ENCODE measurements at places on chromosomes 12 and 14.
A peak's percentile ranks its signal among the peaks of the same experiment; 100 is the strongest.

- no peak for DNase-seq
Observed at GRCh38 chr12:121392325-121392716, 7.6 kb upstream of the RNF34 start.

DNA sequence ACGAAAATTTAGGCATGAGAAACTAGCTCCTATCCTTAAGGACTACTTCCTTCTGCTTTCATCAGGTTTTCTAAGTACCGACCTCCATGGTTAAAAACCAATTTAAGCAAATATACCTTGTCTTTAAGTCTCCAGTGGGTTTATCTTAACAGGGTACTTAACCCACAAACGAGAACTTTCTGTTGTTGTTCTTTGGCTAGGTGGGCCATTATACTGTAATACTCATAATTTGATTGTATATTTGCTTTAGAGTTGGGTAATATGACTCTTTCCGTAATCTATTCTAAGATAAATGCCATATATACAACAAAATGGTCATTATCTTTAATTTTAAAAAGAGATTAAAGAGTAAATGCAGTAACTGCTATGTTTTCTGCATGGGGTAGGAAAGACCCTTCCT lies 21.6 kb downstream of the RASSF8 start:
- DNase-seq: no peak

DNA sequence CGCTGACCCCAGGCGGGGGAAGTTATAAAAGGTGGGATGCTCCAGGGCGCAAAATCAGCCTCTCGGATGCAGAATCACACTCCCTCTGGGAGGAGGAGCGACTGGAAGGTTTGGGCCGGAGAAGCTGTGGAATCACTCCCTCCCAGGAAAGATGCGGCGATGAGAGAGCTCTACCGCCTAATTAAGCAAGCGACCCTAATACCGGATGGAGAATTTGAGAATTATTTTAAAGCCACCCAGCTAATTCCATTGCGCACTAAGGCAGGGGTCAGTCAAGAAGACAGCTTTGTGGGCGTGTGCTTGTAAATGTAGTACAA lies 1.9 kb downstream of the COL2A1 start:
- no peak for DNase-seq

DNA sequence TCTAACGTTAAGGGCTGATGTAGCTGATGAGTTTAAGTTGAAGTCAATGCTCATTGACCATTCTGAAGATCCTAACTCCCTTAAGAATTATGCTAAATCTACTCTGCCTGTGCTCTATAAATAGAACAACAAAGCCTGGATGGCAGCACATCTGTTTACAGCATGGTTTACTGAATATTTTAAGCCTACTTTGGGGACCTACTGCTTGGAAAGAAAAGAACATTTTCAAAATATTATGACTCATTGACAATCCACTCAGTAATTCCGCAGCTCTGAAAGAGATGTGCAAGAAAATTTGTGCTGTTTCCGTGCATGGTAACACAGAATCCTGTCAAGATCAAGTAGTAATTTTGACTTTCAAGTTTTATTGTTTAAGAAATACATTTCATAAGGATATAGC lies 35.0 kb upstream of the NAV3 start:
- DNase-seq: no peak

- no peak for DNase-seq
Observed at GRCh38 chr14:36665887-36666415, 4.3 kb downstream of the PAX9 start.

- DNase-seq: no peak
Observed at GRCh38 chr12:125038976-125039625, 26.1 kb upstream of the AACS start.

DNA sequence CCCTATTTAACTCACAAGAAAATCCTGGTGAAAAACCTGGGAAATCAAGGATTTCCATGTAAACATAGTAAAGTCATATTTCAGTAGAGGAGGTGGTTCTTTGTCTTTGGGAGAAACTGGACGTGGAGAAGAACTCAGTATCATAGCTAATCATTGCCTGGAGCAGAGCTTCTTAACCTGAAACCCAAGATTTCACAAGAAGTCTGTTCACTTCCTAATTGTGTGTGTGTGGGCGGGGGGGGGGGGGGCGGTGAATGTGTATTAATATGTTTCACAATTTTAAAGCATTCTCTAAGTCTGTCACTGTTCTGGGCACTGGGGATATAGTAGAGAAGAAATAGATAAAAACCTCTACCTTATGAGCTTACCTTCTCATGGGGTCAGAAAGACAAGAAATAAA lies 96.7 kb upstream of the PPP4R3A start:
- no peak for DNase-seq

GRCh38 chr12:131929581-131930456 lies 743 bp downstream of the PUS1 start:
- DNase-seq: no peak

GRCh38 chr14:97977651-97978261 lies 1180.6 kb downstream of the VRK1 start:
- DNase-seq: peak; percentile 55

DNA sequence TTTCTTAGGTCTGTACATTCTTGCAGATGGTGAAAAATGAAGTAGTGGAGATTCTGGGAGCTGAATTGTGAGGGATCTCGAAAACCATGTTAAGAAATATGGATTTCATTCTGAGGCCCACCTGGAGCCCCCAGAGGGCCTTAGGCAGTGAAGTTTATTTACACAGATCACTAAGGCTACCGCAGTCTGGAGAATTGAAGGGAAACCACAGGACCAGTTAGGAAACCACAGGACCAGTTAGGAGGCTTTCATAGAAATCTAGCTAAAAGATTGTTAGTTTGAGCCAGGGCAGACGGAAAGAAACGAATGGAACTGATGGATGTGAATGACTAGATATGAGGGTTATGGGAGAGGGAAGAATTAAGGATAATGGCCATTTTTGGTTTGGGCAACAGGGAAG lies 7.2 kb downstream of the CBLN3 start:
- no peak for DNase-seq

DNA sequence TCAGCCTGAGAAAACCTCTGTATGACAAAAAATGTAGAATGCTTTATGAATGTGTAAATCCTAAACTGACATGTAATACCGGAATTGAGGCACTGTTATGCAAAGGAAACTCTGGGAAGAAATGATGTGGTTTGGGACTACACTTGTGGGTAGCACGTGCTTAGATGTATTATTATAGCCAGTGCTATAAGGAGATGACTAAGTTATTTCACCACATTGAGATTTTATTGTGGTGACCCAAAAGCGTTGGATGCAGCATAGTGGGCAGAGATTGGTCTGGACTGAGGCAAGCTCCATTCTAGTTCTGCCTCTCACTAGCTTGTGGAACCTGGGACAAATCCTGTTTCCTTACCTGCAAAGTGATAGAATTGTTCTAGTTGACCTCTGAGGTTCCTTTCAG lies 172.2 kb downstream of the SNAPC1 start:
- DNase-seq: no peak

DNA sequence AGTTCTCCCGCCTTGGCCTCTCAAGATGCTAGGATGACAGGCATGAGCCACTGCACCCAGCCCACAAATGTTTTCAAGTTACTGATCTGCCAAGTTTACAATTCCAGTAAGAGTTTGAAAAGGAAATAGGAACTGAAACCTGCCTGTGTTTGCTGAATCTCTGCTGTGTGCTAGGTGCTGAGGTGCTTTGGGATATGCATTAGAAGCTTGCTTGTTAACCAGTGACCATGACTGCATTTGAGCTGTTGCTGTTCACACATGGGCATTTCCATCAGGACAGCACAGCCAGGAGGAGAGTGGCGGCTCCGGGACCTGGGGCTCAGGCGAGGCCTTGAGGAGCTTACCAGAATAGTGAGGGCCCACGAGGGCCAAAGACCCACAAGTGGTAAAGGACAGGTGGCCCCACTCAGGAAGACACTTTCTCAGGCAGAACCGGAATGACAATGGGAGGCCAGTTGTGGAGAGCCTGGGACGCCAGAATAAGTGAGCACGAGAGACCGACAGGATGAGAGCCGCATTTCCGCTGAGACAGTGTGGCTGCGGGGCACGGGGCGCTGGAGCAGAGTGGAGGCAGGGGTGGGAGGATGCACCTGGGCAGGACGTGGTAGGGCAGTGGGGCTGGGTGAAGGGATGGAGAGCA lies 54.5 kb upstream of the MMP17 start:
- no peak for DNase-seq

GRCh38 chr14:20707622-20708021 lies 19.1 kb downstream of the ANG start:
- no peak for DNase-seq

- no peak for DNase-seq
Observed at GRCh38 chr12:124381456-124382296, 86.8 kb downstream of the RFLNA start.

DNA sequence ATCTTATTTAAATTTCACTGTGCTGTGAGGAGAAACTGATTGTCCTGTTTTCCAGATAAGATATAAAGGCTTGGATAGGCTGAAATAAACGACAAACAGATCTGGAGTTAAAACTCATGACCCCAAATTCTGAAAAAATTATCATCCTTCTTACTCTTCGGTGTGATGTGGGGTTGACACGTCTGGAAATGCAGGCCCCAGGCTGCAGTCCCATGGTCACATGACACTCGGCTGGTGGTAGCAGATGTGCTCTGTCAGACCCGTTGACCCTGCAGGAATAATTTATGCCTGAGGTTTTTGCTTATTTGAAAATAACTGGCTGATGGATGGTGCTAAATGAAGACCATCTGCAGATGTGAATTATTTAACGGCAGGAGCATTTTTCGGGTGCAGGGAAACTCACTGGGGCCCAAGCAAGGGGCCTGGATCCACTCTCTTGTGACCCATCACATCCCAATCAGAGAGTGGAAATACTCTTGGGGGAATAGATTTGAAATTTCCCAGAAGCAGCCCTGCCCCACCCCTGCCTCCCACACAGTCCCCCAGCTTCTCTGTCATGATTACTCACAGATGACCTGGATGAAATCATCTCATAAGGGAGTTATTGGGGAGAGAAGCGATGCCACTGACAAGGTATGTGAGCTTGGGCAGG lies 47.7 kb upstream of the CMKLR1 start:
- no peak for DNase-seq

- no peak for DNase-seq
Observed at GRCh38 chr12:56720731-56721151, 4.4 kb downstream of the NACA start.

- no peak for DNase-seq
Observed at GRCh38 chr14:51394384-51394783, 154.3 kb downstream of the TMX1 start.

DNA sequence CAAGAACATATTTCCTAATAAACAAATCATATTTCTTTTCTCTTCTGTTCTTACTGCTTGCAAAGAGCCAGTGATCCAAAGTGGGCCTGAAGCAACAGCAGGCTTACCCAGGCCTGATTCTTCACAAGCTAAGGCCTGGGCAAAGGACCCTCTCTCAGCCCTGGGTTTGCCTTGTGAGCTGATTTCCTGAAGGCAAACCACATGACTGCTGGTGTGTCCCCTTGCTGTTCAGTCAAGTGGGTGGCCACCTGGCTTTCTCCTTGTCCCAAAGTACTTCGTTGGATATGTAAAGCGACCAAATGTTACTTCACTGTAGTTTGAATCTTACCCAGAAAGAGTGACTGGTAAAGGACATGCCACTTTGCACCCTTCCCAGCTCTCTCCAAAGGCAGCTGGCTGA lies 392.9 kb downstream of the ZFP36L1 start:
- no peak for DNase-seq

- no peak for DNase-seq
Observed at GRCh38 chr14:68331426-68331825, 461.4 kb downstream of the ZFP36L1 start.

GRCh38 chr14:45185100-45185814 lies 49.5 kb downstream of the FANCM start:
- no peak for DNase-seq

DNA sequence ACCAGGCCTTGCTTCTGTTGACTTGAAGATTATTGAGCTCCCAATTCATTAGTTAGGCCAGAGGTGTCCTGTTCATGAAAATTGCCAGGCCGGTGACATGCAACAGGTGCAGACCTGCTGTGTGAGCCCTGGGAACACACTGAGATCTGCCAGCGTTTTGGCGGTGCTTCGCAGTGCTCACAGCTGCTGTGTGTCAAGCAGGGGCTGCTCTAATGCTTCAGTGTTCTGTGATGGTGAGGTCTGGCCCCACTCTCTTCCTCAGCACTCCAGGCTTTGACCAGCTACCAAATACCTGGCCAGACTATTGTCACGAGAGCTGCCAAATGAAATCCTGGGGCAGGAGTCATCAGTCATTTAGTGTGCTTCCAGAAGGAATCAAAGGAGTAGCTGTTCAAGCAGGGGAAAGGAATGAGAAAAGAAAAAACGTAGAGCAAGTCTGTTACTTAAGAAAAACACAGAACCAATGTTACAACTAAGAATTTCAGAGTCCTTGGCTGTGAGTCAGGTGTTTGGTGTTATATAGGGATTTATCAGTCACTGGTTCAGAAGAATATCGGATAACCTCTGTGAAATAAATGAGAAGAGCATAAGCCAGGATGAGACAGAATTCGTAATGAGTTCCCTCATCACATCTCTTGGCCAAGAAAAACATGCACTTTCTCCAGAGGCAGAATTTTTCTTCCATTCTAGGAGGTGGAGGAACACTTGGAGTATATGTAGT lies 150.8 kb downstream of the FBXL14 start:
- DNase-seq: no peak

DNA sequence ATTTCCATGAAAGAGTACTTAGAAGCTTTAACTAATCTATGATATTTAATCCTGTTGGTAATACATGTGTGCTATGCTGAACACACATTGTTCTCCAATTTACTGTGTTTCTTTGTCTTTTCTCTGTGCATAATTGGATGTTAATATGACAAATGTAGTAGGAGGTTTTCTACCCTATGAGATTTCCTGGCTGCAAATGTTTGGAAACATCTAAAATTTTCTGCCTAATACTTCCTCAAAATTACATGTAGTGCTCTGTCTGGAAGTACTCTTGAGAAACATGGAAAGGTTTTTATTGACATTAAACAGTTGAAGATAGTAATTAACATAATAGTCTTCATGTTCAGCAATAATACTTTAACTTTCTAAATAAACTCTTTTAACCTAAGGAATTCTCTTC lies 213.0 kb downstream of the KITLG start:
- no peak for DNase-seq

DNA sequence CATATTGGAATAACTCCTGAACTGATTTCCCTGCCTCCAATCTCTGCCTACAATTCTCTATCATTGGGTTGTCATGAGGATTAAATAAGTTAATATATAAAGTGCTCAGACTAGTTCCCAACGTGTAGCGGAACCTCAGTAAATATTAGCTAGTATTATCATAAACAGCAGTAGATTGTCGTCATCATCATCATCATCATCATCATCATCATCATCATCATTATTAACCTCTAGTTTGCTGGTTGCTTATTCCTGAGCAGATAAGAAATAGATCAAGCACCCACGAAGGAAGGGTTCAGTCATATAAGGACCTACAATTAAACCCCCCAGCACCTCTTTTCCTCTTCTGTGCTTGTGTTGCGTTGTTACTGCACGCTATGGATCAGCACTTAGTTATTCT lies 48.8 kb upstream of the PARP11 start:
- no peak for DNase-seq

- DNase-seq: no peak
Observed at GRCh38 chr12:45089411-45090075, 38.6 kb upstream of the DBX2 start.

Measured in stimulated activated CD8-positive, alpha-beta memory T cell treated with anti-CD3 and anti-CD28 coated beads, Interleukin-4, amount 100 ng/mL, for 4 hours (primary cell).